Fibroblast of pulmonary artery (primary cell): ENCODE measurements at places on chromosomes 11 and 22.

DNA sequence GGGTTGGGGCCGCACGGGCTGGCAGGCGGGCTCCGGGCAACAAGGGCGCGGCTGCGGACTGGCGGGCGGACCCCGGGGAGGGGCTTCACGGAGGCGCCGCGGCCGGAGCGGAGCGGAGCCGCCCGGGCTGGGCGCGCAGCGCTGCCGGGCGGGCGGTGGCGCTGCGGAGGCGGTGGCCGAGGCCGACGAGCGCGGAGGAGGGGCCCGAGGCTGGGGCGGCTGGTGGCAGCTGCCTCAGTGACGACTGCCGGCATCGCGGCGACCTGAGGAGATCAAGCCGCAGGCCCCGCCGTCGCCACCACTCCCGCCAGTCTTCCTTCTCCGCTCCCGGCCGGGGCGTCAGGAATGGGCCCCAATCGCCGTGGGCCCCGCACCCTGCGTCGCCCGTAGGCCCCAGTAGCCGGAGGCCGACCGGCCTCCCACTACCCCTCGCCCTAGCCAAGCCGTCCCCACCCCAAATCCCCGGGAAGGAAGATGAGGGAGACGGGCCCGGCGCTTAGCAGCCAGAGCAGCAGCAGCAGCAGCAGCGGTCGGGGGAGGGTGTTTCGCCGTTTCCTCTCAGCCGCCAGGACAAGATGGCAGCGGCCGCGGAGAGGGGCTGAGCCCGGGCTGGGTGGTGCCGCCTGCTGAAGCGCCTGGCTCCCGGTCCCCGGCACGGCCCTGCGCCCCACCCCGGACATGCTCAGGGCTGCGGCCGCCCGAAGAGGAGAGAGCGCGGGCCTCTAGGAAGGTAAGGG is at the start of gene HIPK3:
TSS of gene HIPK3 (plus strand) at position 222 of the 737 bp plus-strand sequence.
- peak; percentile 75 for DNase-seq

- no peak for DNase-seq
These were observed 31.9 kb downstream of the IL18BP start for GRCh38 chr11:72030472-72031045.

- no peak for DNase-seq
These were observed 8.1 kb downstream of the SCN2B start for GRCh38 chr11:118168316-118168715.

DNA sequence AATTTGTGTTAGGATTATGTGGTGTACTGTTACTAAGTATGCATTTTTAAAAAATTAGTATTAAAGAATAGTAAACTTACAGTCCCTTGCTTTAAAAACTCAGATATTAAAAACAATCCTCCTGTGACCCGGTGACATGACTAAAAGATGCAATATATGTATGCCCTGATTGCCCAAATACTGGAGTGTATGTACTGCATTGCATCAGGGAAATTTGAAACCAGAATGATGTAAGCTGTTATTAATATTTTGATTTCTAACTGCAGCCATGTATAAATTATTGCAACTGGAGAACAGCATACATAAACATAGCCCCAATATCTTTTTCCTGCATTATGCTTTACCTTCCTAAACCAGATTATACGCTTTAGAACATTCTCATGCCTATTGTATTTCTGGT is 3.7 kb upstream of the HSPA8 start:
- peak; percentile 67 for DNase-seq

DNA sequence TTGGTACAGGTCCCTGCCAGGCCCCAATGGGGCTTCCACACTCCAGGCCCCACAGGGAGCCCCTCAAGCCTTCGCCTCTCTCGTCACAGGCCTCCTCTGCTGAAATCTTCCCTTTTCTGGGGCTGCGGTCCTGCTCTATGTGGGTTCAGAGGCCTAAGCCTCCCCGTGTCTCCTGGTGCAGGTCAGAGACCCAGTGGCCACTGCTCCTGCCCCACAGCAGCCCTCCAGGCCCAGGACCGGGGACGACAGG is 5.9 kb upstream of the IFITM3 start:
- no peak for DNase-seq

DNA sequence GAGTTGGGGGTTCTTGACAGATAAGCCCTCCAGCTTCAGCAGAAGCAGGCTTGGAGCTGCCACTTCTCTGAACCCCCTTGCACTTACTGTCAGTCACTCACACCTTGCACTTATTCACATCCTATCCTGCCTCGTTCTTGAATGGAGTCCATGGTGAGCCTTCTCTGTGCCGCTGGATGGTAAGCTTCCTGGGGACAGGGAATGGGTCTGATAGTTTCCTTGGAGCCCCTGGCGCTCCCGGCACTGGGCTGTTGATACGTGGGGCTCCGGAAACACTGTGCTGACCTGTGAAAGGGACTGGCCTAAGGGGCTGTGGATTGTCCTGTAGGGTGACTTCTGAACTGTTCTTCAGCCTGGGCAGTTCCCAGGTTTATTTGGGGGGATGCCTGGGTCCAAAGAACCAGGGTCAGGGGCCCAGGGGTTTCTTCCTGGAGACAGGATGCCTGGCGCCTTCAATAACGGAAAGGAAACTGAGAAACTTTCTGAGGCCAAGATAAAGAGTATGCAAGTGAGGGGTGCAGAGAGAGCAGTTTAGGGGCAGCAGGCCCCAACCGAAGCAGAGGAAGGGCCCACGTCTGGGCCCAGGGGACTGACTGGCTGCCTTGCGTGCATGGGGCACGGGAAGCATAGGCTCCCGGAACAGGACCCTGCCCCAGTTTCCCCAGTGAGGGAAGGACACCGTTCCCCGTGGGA is 709 bp upstream of the ST3GAL4 start:
- DNase-seq: no peak

- peak; percentile 71 for DNase-seq
These were observed 35.0 kb downstream of the INTS4 start for GRCh38 chr11:77959434-77959833.

DNA sequence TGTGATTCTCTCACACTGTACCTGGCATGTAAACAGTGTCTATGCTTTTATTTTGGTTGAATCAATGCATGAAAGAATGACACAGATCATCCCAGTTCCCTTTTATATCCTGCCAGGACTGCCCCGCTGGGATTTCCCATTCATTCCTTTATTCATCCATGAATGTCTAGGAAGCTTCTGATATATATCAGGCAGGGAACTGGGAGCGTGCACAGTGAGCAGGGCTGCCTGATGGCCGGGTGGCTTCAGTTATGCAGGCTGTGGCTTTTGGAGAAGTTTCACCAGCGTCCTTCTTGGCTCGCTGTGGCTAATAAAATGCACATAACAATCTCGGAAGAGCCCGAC is 789.0 kb downstream of the TBC1D22A start:
- no peak for DNase-seq

DNA sequence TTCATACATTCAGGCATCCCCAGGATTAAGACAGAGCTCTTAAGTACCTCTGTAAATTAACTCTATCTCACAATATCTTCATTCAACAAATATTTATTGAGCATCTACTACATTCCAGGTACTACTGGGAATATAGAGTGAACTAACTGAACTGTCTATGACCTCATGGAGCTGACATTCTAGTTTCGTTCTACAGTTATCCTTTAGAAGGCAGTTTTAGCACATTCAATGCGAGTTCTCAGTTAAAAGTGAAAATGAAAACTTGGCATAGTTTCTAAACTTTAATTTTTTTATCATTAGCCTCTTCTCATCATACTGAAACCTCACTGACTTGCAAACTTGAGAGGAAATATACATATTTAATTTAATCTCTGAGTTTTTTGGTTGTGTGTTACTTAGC is 10.7 kb upstream of the MS4A6E start:
- DNase-seq: no peak

DNA sequence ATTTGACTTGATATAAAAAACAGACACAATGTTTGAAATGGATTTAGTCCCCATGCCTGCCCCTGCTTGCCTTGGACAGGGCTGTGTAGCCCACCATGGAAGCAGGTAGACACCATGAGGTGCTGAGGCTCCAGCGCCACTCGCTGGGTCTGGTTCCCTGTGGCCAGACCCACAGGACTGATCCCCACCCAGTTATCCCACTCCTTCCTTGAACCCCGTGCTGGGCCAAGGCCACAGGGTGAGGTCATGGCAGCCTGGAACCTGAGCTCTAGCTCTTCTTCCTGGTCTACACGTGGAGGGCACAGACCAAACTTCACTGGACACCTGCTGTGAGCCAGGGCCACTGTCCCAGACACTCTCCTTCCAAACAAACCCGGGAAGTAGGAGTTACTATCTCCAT is 42.5 kb downstream of the GAB4 start:
- DNase-seq: no peak

- DNase-seq: no peak
These were observed 27.8 kb downstream of the RGL4 start for GRCh38 chr22:23718371-23719165.

DNA sequence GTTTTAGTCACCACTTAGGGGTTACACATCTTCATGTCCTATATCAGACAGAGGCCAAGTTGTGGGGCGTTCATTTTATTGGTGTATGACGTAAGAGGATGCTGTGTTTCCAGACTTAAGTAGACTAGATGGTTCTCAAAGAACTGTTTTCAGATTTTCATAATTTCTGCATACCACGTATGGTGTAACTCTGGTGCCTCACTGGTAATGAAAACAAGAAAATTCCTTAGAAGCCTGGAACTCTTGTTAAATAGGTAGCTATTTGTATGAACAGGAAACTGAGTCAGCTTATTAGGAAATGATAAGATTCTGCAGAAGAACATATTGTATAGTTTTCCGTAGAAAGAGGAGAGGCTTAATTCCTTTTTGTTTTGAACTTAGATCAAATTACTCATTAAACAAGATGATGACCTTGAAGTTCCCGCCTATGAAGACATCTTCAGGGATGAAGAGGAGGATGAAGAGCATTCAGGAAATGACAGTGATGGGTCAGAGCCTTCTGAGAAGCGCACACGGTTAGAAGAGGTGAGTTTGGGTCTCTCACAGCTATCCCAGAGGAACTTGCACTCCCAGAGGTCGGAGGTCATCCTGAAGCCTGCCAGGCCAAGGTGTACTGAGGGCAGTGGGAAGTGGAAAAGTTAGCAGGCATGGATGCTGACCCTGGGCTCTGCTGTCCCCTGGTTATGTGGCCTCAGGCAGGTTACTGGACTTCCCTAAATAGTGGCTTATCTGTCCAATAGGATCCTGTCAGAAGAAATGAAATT is 3.9 kb downstream of the CDC45 start:
- DNase-seq: peak; percentile 96

DNA sequence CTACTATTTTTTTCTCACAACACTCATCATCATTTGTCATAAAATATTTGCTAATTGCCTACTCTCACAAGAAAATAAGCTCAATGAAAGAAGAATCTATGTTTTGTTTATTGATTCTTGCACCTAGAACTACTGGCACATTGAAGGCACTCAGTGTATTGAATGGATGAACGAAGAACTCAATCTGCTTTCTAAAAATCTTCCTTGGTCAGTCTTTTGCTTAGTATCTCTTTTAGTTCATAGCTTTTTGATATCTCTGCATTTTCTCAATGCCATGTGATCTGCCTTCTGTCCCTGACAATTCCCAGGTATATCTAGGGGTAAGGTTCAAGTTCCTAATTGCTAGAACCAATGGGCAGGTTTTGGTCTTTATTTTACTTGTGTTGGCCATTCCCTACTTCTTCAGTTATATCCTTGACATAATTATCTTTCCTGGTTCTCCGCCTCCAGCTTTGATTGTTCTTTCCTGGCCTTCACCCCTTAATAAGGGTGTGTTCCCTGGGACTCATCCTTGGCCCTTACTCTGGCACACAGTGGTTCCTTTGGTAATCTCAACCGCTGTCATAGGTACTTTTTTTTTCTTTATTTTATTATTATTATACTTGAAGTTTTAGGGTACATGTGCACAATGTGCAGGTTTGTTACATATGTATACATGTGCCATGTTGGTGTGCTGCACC is 96.4 kb downstream of the CCDC83 start:
- no peak for DNase-seq

GRCh38 chr11:71998649-71999310 is at the start of gene IL18BP:
Gene IL18BP, plus strand, starts transcription at chr11:71998909. Its CDS starts 1,076 bp downstream, at chr11:71999985.
- DNase-seq: no peak

- peak; percentile 97 for DNase-seq
These were observed 58.4 kb upstream of the PSMA1 start for GRCh38 chr11:14578541-14578956.

- no peak for DNase-seq
These were observed 111.3 kb upstream of the MTMR2 start for GRCh38 chr11:96035031-96035739.

DNA sequence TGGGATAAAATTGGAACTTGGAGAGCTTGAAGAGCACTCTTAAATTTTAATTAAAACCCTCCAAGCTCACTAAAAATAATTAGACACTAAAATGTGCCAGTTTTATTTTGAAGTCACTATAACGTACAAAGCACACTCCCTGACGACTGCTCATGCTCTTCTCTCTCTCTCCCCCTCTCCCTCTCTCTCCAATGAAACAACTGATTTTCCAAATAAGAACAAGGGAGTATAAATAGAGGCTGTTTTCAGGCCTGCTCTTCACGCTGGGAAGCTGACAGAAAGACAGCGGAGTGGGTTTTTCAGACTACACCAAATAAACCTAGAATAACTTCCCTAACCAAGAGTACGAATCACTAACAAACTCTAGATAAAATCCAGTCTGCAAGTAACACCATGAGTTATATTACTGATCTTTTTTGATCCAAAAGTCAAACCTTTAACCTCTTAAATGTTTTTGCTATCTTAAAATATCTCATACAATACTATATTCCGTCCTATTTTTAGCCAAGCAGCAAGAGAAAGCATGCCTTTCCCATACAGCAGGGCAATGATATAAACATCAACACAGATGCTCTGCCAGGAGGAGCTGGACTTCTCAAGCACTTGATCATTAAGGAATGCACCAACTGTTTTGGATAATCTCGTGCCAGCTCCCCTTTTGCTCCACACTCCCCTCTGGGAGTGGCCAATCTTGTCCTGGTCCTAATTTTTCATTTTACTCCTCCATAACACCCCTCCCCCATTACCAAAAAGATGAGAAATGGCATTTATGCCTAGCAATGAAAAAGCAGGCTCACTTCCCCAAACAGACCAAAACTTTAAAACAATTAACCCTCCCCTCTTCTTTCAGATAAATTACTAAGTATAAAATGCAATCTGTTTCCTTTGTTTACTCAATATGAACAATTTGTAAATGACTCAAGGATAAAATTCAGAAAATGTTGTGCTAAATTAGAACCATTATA is 116.9 kb downstream of the SOX6 start:
- no peak for DNase-seq

- DNase-seq: peak; percentile 37
These were observed 95.9 kb downstream of the TIMP3 start for GRCh38 chr22:32897400-32897799.
